CD4-positive, alpha-beta T cell treated with Interleukin-6 at 100 ng/mL for 8 hours (primary cell): ENCODE measurements at places on chromosomes 12 and 14.

DNA sequence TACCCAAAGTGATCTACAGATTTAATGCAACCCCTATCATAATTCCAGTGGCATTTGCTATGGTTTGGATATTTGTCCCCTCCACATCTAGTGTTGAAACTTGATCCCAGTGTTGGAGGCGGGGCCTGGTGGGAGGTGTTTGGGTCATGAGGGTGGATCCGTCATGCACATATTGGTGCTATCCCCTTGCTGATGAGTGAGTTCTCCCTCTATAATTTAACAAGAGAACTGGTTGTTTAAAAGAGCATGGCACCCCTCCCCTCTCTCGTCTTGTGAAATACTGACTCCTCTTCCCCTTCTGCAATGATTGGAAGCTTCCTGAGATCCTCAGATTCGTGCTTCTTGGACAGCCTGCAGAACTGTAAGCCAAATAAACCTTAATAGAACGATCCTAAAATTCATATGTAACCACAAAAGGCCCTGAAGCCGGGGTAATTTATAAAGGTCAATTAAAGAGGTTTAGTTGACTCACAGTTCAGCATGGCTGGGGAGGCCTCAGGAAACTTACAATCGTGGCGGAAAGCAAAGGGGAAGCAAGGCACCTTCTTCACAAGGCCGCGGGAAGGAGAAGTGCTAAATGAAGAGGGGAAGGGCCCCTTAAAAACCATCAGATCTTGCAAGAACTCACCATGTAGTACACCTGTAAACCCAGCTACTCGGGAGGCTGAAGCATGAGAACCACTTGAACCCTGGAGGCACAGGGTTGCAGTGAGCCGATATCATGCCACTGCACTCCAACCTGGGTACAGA lies 41.2 kb downstream of the SLC39A9 start:
- DNase-seq, result no peak

DNA sequence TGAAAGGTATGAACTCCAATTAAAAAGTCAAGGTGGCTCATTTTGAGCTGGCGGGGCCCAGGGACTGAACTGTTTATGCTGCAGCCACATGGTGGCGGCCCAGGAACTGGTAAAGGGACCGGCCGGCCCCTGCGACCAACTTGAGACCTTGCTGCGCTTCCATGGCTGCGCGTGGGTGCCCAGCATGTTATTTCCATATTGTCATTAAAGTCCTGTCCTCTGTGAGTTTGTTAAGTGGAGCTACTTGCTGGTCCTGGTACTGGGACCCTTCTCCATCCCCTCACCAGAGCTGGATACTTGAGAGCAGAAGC lies 62.3 kb downstream of the BEGAIN start:
- DNase-seq, result peak; percentile 23

GRCh38 chr12:75062691-75063090 lies 146.9 kb downstream of the KCNC2 start:
- DNase-seq, result no peak

- no peak for DNase-seq
Measured at GRCh38 chr14:74917646-74918081, 5.4 kb downstream of the RPS6KL1 start.

- DNase-seq, result no peak
Measured at GRCh38 chr12:123225443-123225842, 7.5 kb downstream of the MPHOSPH9 start.

DNA sequence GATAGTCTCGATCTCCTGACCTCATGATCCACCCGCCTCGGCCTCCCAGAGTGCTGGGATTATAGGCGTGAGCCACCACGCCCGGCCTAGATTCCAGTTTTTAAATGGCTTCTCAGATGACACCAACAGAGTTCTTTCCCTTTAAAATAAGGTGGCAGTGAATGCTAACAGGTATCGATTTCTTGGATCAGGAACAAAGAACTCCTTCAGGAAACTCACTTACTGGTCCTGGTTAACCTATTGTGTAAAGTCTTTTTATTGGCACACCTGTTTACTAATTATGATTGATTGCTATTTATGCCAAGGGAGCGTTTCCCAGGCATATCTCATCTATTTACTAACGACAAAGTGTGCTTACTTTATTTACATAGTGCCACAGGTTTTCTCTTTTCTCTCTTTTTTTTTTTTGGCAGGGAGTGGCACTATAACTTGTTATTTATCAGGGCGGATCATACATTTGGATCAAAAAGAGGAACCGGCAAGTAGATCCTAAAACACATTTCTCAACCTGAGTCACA lies 89.7 kb downstream of the GLT1D1 start:
- no peak for DNase-seq

GRCh38 chr12:82223426-82223825 lies 134.8 kb downstream of the CCDC59 start:
- DNase-seq, result no peak

GRCh38 chr12:132629330-132629729 lies 10.8 kb downstream of the P2RX2 start:
- no peak for DNase-seq

DNA sequence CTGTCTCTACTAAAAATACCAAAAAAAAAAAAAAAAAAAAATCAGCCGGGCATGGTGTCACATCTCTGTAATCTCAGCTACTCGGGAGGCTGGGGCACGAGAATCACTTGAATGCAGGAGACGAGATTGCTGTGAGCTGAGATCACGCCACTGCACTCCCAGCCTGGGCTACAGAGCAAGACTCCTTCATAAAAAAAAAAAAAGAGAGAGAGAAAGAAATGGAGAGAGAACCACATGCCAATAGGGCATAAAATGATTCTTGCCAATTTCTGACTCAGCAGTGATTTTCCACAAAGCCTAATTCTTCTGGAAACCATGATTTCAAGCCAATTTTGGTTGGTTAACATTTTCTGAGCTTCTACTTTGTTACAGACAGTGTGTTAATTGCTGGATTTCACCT lies 250.4 kb upstream of the SEL1L start:
- no peak for DNase-seq

- no peak for DNase-seq
Measured at GRCh38 chr14:32064931-32065330, 12.2 kb upstream of the ARHGAP5 start.
